CD4-positive, alpha-beta T cell treated with Interleukin-15 for 4 hours (primary cell): ENCODE measurements at places on chromosomes 4 and X.

GRCh38 chr4:163385466-163385865, 41.8 kb downstream of the NPY5R start:
- no peak for DNase-seq

DNA sequence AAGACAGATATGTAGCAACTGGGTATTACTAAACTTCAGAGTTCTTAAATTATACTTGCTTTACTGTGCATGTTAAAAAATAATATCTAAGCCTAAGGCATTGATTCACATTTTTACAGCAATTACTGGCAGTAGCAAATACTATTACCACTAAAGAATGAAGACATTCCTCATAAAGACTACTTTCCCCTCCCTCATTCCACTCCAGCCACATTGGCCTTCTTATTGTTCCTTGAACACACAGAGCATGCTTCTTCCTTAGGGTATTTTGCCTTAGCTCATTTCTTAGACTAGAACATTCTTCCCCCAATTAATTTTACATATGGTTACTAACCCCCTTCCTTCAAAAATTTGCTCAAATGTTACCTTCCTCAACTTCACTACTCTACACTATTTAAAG, 717.0 kb downstream of the CCSER1 start:
- no peak for DNase-seq

DNA sequence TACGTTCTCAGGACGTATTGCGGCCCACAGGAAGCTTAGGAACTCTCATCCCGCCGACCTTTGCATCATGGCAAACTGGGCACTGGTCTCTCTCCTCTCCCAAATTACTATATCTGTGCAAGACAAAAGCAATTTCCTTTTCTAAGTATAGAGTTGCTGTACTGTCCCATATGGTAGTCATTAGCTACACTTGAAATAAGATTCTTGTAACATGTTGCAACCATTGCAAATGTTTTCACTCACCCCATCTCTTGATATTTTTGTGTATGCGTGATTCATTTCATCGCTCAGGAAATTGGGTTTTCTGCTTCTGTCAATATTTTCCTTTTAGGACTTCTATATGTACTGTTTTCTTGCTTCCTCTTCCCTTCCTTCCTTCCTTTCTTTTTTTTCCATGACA, 15.7 kb downstream of the ARMCX6 start:
- DNase-seq = no peak

GRCh38 chr4:144572660-144573059, 73.3 kb upstream of the HHIP start:
- DNase-seq = no peak

- DNase-seq = peak; percentile 62
These were observed 81.5 kb upstream of the EGFL6 start for GRCh38 chrX:13487731-13488505.

DNA sequence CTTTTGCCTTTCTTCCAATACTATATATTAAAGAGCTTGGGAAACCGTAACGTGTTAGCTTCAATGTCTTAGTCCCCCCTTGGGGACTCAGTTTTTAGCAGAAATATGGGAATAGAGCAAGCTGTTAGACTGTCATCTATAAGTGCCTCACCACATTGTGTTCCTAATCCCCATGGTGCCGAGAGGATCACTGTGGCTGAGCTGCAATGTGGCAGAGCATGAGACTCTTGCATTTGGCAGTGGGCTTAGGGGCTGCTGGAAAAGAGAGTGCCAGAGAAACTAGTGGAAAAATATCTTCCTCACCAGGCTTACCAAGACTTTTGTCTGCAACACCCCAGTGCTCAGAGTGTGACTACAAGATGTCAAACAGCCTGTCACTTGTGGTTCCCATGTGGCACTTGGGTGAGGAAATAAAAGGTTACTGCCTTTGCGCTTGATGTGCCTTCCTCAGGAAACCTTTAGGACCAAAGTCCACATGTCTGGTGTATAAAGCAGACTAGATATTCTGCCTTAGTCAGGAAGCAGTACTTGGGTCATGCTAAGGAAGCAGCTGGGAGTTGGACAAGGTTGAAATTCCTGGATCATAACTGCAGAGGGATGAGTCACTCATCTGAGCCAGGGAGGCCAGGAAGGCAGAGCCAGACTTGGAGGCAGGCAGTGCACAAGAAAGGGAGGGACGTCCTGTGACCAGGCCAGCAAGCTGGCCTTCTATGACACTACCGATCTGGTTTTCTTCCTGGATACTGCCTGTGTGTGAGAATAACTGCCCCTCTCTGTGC, 9.7 kb upstream of the MAGEA4 start:
- no peak for DNase-seq

GRCh38 chrX:154457491-154458115, 478 bp upstream of the PLXNA3 start:
- peak; percentile 60 for DNase-seq

GRCh38 chr4:93791570-93792195, 36.9 kb upstream of the ATOH1 start:
- peak; percentile 2 for DNase-seq

DNA sequence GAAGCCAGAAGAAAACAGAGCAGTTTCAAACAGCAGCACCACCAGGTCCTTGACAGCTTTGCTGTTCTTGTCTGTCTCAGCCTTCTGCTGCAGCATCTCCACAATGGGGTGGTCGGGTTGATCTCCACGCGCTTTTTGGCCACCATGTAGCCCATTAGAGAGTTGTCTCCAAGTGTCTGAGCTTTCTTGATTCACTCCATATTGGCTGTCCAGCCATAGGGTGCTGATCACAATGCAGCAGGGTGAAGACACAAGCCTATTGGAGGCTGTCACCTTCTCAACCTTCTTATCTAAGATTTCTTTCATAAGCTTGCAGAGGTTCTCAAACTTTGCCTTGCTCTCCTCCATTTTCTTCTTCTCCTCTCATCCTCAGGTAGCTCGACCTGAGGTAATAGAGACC, 175.4 kb upstream of the S100G start:
- no peak for DNase-seq
